Vagina (tissue), 2 donors: ENCODE measurements at places on chromosomes 4 and X.

DNA sequence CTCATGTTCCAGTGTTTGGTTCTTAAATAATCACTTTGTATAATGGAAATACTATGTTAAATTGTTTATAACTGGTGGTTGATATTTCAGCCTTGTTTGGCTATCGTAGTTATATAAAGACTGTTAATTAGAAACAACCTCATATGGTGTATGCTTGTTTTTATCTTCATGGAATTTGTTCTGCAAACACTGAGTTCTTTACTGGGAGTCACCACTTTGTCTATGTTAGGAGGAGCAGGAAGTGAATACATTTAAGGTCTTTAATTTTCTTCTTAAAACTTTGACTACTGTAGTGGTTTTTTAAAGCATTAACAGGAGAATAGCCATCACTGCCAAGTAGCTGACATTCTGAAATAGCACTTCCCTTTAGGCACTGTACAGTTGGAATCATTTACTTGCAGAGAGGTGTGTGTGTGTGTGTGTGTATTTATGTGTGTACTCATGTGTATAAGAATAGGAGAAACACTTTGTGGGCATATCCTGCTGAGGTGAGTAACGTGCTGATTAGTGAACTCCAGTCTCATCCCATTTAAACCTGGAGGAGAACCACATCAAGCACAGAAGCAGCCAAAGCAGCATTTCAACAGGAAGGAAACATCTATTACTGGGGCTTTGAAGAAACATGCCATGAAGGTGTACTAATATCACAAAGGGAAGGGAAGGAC lies 37.8 kb downstream of the TET2 start:
- DNase-seq: no peak

GRCh38 chr4:62898115-62898514 lies 1511.1 kb downstream of the TECRL start:
- DNase-seq: peak; percentile 82

DNA sequence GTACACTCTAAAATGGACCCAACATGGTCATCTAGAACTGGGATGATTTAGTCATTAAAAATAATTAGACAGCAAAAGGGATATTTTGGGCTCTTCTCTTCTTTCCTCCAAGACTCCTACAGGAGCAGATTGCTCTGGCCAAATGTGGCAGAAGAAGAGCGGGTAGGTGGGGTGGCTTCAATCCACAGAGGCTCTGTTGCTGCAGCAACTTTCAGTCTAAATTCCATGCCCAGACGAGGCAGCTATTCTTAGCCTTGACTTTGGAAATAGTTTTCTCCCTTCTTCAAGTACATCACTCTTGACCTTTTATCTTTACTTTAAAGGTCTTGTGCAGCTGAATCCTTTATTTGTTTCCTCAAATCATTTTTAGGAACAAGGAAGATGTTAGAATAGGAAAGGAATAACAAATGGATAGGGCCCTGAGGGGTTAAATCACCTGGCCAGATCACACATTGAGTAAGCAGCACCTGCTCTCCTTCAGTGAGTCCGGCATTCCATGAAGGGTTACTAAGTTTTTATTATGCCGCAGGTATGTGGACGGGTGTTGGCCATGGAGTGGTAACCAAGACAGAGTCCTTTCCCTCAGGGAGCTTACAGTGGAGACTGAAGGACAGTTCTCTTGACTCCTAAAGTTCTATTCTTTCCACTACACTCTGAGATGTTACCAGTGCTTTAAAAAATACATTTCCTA lies 19.3 kb upstream of the SORBS2 start:
- no peak for DNase-seq

DNA sequence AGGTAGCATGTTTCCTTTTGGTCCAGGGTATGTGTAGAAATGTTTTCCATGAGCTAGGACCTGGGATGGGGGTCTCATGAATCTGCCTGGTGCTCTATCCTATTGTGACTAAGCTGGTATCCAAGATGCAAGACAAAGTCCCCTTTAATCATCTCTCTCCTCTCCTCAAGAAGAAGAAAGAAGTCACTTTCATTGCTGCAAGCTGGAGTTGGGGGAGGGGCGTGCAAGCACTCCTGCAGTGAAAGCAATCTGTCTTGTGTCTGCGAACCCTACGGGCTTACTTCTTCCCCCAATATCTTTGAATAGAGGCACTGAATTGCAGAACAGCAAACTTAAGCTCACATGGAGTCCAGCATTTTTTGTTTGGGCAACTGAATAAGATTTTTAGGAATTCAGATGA lies 27.2 kb upstream of the GRPR start:
- no peak for DNase-seq

DNA sequence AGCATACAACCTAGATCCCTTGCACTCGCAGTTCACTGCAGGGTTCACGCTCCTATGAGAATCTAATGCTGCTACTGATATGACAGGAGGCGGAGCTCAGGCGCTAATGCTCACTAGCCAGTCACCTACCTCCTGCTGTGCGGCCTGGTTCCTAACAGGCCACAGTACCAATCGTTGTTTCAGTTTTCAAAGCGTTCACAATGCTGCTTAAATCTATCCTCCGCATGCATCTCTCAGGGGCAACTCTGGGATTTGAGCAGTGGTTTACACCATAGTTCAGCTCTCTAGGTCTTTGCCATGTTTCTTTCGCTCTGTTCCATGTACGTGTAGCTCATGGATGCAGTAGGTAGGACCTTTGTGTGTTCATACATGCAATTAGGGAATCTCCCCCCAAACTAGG lies 47.2 kb downstream of the CLOCK start:
- no peak for DNase-seq

GRCh38 chr4:59945716-59946115 lies 1254.4 kb upstream of the ADGRL3 start:
- DNase-seq: no peak

- DNase-seq: no peak
Measured at GRCh38 chrX:18146954-18147353, 73.7 kb downstream of the BEND2 start.

DNA sequence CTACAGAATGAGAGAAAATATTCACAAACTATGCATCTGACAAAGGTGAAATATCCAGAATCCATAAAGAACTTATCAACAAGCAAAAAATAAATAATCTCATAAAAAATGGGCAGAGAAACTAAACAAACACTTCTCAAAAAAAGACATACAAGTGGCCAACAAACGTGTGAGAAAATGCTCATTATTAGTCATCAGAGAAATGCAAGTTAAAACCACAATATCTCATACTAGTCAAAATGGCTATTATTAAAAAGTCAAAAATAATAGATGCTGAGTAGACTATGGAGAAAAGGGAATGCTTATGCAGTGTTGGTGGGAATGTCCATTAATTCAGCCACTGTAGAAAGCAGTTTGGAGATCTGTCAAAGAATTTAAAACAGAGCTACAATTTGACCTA lies 533.3 kb downstream of the TMA16 start:
- no peak for DNase-seq

- no peak for DNase-seq
Measured at GRCh38 chr4:1293991-1294390, 4.3 kb downstream of the MAEA start.

- DNase-seq: no peak
Measured at GRCh38 chr4:70365479-70365878, 4.9 kb downstream of the SMR3A start.

- no peak for DNase-seq
Measured at GRCh38 chr4:177242651-177243286, 66.9 kb upstream of the NEIL3 start.

GRCh38 chrX:30889147-30890140 lies at the start of gene TAB3:
Gene TAB3, minus strand, starts transcription at chrX:30889254. Its CDS starts 29,666 bp downstream, at chrX:30859588.
- peak; percentile 94 for DNase-seq

DNA sequence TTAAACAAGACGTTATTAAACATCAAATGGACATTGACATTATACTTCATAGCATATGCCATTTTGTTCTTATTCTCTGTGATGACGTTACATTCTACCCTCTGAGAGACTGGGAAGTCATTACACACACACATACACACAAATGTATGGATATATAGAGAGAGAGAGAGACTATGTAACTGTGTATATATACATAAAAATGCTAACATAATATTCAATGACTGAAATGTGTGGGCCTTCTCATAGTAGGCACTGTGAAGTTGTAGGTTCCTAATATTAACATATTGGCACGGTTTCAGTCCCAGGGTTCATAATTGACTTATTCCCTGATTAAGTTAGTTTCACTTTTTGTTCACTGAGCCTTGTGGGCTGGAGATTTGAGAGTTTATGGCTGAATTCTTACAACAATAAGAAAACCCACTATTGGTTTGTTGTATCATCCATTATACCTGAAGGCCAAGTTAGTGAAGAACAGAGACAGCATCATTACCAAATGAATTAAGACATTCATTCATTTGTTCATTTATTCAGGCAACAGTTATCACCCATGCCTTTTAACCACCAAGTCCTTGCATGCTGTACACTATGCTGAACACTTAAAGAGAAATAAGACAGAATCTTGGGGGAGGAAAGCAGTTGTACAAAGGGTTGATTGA lies 68.5 kb downstream of the GAB1 start:
- no peak for DNase-seq

DNA sequence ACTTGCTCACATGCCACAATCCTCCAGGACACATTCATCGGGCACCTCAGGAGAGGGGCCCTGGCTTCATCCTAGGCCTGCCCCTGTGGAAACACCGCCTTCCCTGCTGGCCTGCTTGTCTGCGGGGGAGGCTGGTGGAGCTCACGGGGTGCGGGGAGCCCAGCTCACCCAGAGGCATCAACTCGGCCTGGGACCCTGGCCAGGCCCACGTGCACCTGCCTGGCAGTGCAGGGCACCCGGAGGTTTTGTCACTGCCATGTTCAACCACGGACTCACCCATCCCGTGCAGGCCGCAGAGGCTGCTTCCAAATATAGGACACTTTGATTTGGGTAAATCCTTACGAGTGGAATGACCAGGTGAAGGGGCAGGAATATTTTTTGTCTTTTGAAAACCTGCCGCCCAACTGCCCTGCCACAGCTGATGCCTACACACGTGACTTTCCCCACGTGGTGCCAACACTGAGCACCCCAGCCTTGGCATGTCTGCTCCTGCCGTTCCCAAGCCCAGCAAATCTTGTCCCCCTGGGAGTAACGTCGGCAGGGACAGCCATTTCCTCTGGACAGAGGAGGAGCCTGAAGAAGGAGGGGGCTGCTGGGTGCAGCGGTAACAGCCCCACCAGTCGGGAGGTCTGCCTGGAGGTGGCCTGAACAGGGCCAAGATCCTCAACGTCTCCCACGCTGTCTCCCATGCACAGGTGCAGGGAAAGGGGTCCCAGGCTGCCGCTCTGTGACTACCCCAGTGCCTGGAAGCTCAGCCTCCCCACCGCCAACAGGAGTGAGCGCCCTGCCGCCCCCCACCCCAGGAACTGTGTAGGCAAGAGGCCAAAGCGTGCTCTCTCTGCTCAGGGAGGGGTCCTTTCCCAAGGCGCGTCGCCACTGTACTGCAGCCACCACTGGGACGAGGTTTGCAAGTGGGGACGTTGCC lies 8.5 kb downstream of the MXD4 start:
- DNase-seq: no peak

- DNase-seq: no peak
Measured at GRCh38 chrX:155218777-155219176, 2.5 kb downstream of the VBP1 start.

DNA sequence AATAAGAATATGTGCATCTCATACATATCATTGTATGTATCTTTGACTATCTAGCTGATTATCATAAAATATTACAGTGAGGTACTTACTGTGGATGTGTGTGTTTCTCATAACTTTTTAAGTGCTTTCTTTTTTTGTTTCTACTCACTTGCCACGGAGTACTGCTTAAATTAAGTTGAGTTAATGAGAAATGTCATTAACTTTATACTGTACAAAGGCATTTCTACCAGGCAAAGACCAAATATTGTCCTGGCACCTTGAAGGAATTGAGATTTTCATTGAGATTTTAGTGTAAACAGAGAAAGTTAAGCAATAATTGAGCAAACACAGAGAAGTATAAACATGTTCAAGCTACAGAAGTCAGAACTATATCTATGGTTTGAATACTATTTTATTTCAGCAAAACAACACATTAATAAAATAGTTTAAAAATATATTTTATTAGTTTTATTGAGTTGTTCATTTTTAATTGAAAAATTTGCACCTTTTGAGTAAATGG lies 1750.0 kb downstream of the PCDH7 start:
- no peak for DNase-seq

DNA sequence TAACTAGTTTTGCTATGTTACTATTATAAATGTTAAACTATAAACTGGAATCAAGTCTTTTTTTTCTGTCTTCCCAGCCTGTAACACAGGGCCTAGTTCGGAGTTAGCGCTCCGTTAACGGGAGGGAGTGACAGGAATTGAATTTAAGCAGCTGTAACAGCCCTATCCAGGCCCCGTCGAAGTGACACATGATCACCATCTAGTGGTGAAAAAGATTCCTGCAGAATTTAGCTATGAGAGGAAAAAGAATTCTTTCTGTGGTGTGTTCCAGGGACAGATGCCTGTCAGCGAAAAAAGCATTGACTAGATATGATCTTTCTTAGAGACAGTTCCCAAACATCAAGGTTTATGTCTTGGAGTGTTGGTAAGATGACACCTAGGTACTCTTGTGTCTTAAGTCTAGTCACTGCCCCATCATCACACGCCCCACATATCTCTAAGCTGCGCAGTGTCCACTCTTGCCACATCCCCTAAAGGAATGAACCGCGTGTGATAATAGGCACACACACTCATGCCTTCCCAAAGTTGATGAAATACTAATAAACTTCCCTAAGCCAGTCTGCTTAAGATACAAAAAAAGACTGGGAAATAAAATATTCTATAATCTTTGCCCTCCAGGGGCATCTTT lies 2.1 kb downstream of the GAB3 start:
- no peak for DNase-seq

GRCh38 chrX:31199056-31199839 lies 127.4 kb upstream of the FTHL17 start:
- DNase-seq: no peak

GRCh38 chrX:68396953-68397352 lies 36.3 kb downstream of the OPHN1 start:
- DNase-seq: no peak

- no peak for DNase-seq
Measured at GRCh38 chrX:106903291-106903824, at the start of gene RIPPLY1. Gene RIPPLY1, minus strand, starts transcription at chrX:106903341. Its CDS starts 54 bp downstream, at chrX:106903287.

- no peak for DNase-seq
Measured at GRCh38 chrX:28997706-28998463, 410.6 kb downstream of the IL1RAPL1 start.

DNA sequence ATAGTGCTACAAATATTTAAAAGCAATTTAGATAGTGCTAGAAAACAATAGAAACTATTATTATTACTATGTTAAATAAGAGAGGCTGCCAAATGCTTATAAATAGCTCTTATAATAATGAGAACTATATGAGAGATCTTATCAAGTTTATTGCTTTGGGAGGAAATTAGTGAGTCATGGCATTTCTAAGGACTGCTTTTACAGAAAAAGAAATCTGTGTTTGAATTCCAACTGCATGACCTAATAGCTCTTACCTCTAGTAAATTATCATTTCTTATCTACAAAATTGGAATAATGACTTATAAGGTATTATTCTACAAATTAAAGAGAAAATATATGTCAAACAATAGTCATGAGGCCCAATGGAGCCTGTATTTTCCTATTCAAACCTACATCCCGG lies 177.2 kb downstream of the GABRG1 start:
- DNase-seq: no peak

- DNase-seq: no peak
Measured at GRCh38 chr4:118171381-118171780, 137.1 kb downstream of the NDST3 start.
